ENCODE measurements at places on chromosomes 5 and 9. TPM values are rescaled to one million over a fixed set of nuclear protein-coding genes. Genes with fewer than 3 reads are reported as not detected.

DNA sequence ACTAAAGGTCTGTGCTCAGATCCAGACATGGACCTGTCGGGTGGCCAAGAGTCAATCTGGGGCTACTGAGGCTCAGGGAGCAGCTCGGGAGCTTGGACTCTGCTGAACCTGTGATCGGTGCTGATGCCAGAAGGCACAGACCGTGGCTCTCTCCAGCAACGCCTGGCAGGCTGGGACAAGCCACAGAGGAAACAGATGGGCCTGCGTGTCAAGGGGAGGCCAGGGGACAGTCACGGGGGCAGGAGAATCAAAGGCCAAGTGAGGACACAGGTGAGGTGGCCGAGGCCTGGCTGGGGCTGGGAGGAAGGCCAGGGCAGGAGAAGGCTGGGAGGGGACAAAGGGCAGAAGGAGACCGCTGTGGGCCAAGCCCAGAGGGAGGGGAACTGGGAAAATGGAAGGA lies 43.4 kb downstream of the EPB41L4B start:
- peaks cover 3% of the 10 kb centered on the region for H3K27me3 ChIP-seq
- DNase-seq, result no peak
- H3K27ac ChIP-seq, result no peak overlapping the region
- no peaks in the 10 kb centered on the region for H3K4me1 ChIP-seq
- no peak overlapping the region for H3K4me3 ChIP-seq

GRCh38 chr9:122904466-122904822 lies 715 bp downstream of the RC3H2 start:
- peaks cover 4% of the 10 kb centered on the region for H3K36me3 ChIP-seq
- peak overlapping the region; percentile 93 for H3K4me3 ChIP-seq
- H3K27ac ChIP-seq, result peak overlapping the region; percentile 92
- DNase-seq, result no peak

DNA sequence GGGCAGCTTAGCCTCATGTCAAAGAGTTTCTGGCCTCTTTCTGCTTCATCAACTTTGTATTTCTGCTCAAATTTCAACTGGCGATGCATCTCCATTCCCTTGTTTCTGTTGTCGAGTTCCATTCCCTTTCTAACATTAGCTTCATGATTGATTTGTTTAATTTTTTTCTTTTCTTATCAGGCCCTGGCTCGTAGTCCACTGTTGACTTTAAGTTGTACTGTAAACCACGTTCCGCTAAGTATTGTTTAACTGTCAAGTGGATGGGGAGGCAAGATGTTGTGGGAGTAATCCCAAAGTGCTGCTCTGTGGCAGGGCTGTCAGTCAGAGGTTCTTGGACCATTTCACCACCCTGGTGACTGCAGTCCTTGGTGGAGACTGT lies 309.1 kb downstream of the PSAT1 start:
- H3K4me1 ChIP-seq, result no peaks in the 10 kb centered on the region
- H3K36me3 ChIP-seq, result no peaks in the 10 kb centered on the region
- peaks cover 4% of the 10 kb centered on the region for H3K27me3 ChIP-seq
- no peak overlapping the region for H3K4me3 ChIP-seq
- H3K27ac ChIP-seq, result no peak overlapping the region

- no peak overlapping the region for H3K27ac ChIP-seq
- H3K4me3 ChIP-seq, result no peak overlapping the region
- H3K36me3 ChIP-seq, result no peaks in the 10 kb centered on the region
- H3K4me1 ChIP-seq, result peaks cover 7% of the 10 kb centered on the region
- DNase-seq, result no peak
Measured at GRCh38 chr9:33197279-33198152, 30.4 kb upstream of the B4GALT1 start.

GRCh38 chr9:6869081-6869948 lies 111.5 kb downstream of the KDM4C start:
- DNase-seq, result no peak
- H3K4me3 ChIP-seq, result peak overlapping the region; percentile 38
- peaks cover 59% of the 10 kb centered on the region for H3K4me1 ChIP-seq
- H3K27ac ChIP-seq, result peak overlapping the region; percentile 14
- peaks cover 12% of the 10 kb centered on the region for H3K27me3 ChIP-seq
- H3K36me3 ChIP-seq, result peaks cover 16% of the 10 kb centered on the region

- H3K4me3 ChIP-seq, result no peak overlapping the region
- H3K4me1 ChIP-seq, result no peaks in the 10 kb centered on the region
- DNase-seq, result no peak
- no peaks in the 10 kb centered on the region for H3K36me3 ChIP-seq
Measured at GRCh38 chr9:109730228-109730627, 49.8 kb upstream of the PALM2AKAP2 start.

GRCh38 chr9:33164138-33164809 lies 2.9 kb downstream of the B4GALT1 start:
- peak overlapping the region; percentile 90 for H3K4me3 ChIP-seq
- peak; percentile 81 for DNase-seq
- peaks cover 90% of the 10 kb centered on the region for H3K4me1 ChIP-seq
- H3K27me3 ChIP-seq, result peaks cover 38% of the 10 kb centered on the region
- H3K27ac ChIP-seq, result peak overlapping the region; percentile 99

DNA sequence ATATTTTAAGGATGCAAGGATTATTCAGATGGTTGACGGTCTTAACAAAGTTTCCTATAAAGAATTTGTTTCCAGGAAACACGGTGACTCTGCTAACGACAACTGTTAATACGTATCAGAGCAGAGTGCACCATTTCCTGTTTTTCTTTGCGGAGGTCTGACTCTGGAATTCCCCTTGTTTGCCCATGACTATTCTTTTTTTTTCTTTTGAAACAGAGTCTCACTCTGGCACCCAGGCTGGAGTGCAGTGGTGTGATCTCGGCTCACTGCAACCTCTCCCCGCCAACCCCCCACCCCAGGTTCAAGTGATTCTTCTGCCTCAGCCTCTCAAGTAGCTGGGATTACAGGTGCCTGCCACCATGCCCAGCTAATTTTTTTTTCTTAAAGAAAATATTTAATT lies 115.9 kb downstream of the CDC42SE2 start:
- H3K4me3 ChIP-seq, result peak overlapping the region; percentile 80
- H3K27me3 ChIP-seq, result peaks cover 8% of the 10 kb centered on the region
- H3K36me3 ChIP-seq, result no peaks in the 10 kb centered on the region
- H3K4me1 ChIP-seq, result peaks cover 85% of the 10 kb centered on the region
- peak overlapping the region; percentile 95 for H3K27ac ChIP-seq
- peak; percentile 81 for DNase-seq

- no peaks in the 10 kb centered on the region for H3K27me3 ChIP-seq
- peaks cover 12% of the 10 kb centered on the region for H3K36me3 ChIP-seq
- H3K4me1 ChIP-seq, result peaks cover 83% of the 10 kb centered on the region
- H3K4me3 ChIP-seq, result no peak overlapping the region
- H3K27ac ChIP-seq, result no peak overlapping the region
Measured at GRCh38 chr5:156927545-156927944, 35.5 kb downstream of the TIMD4 start.

- no peak overlapping the region for H3K27ac ChIP-seq
- no peaks in the 10 kb centered on the region for H3K27me3 ChIP-seq
- DNase-seq, result no peak
- no peaks in the 10 kb centered on the region for H3K4me1 ChIP-seq
- H3K36me3 ChIP-seq, result peaks cover 15% of the 10 kb centered on the region
Measured at GRCh38 chr9:27047136-27047535, 41.7 kb upstream of the LRRC19 start.

- H3K36me3 ChIP-seq, result peaks cover 27% of the 10 kb centered on the region
- no peaks in the 10 kb centered on the region for H3K27me3 ChIP-seq
- no peak overlapping the region for H3K4me3 ChIP-seq
- no peak for DNase-seq
- H3K27ac ChIP-seq, result no peak overlapping the region
Measured at GRCh38 chr9:125580701-125581286, 126.2 kb downstream of the MAPKAP1 start.

GRCh38 chr5:14452685-14453454 lies 128.7 kb upstream of the OTULINL start:
- H3K27ac ChIP-seq, result no peak overlapping the region
- no peak for DNase-seq
- H3K4me3 ChIP-seq, result no peak overlapping the region
- peaks cover 13% of the 10 kb centered on the region for H3K36me3 ChIP-seq
- no peaks in the 10 kb centered on the region for H3K4me1 ChIP-seq

DNA sequence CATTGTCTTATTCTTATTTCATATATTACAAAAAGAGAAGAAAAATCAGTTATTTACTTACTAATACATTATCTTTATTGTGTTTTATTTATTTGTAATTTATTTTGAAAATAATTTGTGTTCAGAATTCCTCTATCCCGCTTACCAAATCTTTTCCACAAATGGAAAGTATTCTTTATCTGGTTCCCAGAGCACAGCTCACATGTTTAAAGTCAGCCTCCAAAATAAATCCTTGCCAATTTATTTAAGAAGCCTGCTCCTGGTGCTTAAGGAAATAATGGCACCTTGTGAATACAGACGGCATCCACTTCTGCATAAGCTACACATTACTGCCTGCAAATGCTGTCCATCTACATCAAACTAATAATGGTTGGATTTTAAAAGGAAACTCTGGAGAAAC lies 435.4 kb downstream of the MTRR start:
- no peaks in the 10 kb centered on the region for H3K36me3 ChIP-seq
- no peaks in the 10 kb centered on the region for H3K4me1 ChIP-seq
- no peak overlapping the region for H3K27ac ChIP-seq
- H3K27me3 ChIP-seq, result no peaks in the 10 kb centered on the region
- DNase-seq, result no peak

DNA sequence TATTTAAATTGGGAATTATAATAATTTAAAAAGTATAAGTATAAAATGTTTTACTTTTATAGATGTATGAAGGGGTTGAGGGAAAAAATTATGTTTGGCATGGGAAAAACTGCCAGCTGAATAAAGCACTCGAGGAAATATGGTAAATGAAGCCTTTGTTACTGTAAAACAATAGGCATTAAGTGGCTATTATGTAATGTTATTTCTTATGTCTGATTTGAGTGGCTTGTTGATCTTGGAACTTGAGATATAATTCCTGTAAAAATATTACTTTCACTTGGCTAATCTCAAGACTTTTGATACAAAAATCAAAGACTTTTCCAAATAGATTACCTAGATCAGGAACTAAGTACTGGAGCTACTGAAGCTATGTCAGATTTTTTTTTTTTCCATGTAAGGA lies 182.9 kb downstream of the CD180 start:
- no peak overlapping the region for H3K4me3 ChIP-seq

DNA sequence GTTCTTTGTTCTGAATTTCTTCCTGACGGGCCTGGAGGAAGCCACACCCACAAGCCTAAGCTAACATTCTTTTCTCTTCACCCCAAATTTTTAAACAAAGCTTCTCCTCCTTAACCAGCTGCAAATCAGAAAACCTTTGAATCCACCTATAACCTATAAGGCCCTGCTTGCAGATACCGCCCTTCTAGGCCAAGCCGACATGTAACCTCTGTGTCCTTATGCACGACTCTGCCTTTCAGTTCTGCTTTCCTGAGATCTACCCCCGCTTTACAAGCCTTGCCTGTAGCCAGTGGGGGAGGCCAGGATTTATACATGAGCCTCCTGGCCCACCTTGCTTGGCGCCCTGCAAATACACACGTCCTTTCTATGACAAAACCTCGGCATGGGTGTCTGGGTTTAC lies 19.3 kb downstream of the BRD9 start:
- H3K4me3 ChIP-seq, result no peak overlapping the region
- DNase-seq, result no peak
- no peak overlapping the region for H3K27ac ChIP-seq
- no peaks in the 10 kb centered on the region for H3K27me3 ChIP-seq
- H3K4me1 ChIP-seq, result peaks cover 3% of the 10 kb centered on the region
- peaks cover 23% of the 10 kb centered on the region for H3K36me3 ChIP-seq

- no peak for DNase-seq
- H3K27me3 ChIP-seq, result peaks cover 8% of the 10 kb centered on the region
- H3K4me1 ChIP-seq, result no peaks in the 10 kb centered on the region
- H3K36me3 ChIP-seq, result no peaks in the 10 kb centered on the region
- H3K27ac ChIP-seq, result no peak overlapping the region
- H3K4me3 ChIP-seq, result no peak overlapping the region
Measured at GRCh38 chr5:91632871-91633270, 249.8 kb upstream of the ARRDC3 start.

GRCh38 chr5:157107508-157107907 lies 1.3 kb downstream of the HAVCR2 start:
- DNase-seq, result peak; percentile 15
- H3K27me3 ChIP-seq, result no peaks in the 10 kb centered on the region
- H3K4me3 ChIP-seq, result peak overlapping the region; percentile 96
- H3K36me3 ChIP-seq, result peaks cover 21% of the 10 kb centered on the region
- peak overlapping the region; percentile 98 for H3K27ac ChIP-seq
- H3K4me1 ChIP-seq, result peaks cover 78% of the 10 kb centered on the region

DNA sequence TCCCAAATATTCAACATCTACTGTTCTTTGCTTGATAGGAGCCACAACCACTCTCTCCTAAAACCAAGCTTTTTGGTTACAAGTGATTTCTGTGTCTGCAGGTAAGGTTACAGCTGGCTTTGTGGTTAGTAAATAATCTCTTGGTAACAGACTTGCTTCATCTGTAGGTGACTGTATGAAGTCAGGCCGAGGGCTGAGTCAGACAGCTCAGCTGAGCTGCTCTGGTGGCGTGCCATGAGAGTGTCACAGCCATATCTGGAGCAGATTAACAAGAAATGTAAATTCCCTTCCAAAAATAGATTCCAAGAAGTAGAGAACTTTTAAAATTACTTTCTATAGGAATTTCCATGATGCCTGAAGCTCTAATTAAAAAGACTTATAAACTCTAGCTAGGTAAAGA lies 23.7 kb upstream of the TAS2R1 start:
- H3K4me1 ChIP-seq, result no peaks in the 10 kb centered on the region
- H3K4me3 ChIP-seq, result no peak overlapping the region
- H3K27ac ChIP-seq, result no peak overlapping the region

DNA sequence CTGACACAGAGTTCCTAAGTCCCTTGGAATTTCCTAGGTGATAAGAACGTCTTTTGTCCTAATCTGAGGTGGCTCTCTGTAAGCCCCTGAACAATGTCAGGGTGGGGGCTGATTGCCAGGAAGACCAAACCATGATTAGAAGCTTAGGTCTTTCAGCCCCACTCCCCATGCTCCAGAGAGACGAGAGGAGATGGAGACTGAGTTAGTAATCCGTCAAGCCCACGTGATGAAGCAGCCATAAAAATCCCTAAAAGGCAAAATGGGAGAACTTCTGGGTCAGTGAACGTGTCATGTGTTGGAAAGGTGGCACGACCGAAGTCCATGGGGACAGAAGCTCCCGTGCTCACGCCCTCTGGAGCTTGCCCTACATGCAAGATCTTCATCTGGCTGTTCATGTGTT lies 85.6 kb downstream of the RAD23B start:
- peaks cover 5% of the 10 kb centered on the region for H3K27me3 ChIP-seq
- H3K4me3 ChIP-seq, result no peak overlapping the region
- no peaks in the 10 kb centered on the region for H3K36me3 ChIP-seq
- H3K4me1 ChIP-seq, result no peaks in the 10 kb centered on the region
- no peak for DNase-seq
- H3K27ac ChIP-seq, result no peak overlapping the region

DNA sequence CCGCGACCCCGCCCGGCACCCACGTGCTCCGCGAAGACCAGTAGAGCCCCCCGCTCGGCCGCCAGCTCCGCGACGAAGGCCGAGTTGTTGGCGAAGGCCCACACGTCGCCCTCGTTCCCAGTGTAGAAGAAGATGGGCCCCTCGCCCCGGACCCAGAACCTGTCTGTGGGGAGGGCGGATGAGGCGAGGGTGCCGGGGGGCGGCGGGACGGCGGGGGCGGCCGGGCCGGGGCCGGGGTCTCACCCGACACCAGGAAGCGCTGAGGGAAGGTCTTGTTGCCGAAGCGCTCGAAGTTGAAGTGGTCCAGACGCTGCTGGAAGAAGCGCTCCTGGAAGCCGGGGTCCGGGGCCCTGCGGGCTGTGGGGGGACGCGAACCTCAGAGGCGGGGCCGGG lies 317 bp downstream of the DPP7 start:
- H3K4me3 ChIP-seq, result peak overlapping the region; percentile 53
- H3K36me3 ChIP-seq, result no peaks in the 10 kb centered on the region
- no peak overlapping the region for H3K27ac ChIP-seq
- H3K27me3 ChIP-seq, result peaks cover 2% of the 10 kb centered on the region

- no peaks in the 10 kb centered on the region for H3K36me3 ChIP-seq
- H3K4me1 ChIP-seq, result no peaks in the 10 kb centered on the region
- peaks cover 6% of the 10 kb centered on the region for H3K27me3 ChIP-seq
- DNase-seq, result no peak
Measured at GRCh38 chr5:38039091-38039490, 199.2 kb upstream of the GDNF start.

Gene FOXI1
- not detected for polyA plus RNA-seq

Gene FOXD4L3
- not detected for polyA plus RNA-seq

Gene PPP2R2B
- polyA plus RNA-seq, result 35.6 TPM

Measured in immature natural killer cell (primary cell).